ENCODE measurements at places on chromosomes 12 and 14.

GRCh38 chr14:72613231-72613974 is 280.5 kb downstream of the DPF3 start:
- DNase-seq = peak; percentile 5

DNA sequence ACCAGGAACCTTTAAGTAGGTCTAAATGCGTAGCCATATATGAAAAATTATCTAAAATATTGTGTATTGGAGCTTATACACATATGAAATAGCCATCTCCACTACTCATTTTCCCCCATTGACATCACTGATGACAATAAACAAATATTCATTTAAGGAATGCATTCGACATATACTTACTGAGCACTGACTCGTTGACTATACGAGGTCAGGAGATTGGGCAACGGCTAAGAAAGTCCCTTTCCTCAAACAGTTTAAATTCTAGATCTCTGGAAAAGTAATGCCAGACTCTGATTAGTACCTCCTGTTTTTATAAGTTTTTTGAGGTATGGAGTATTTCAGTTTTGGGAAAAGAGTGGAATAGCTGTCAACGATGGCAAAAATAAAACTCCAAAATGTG is 139.4 kb upstream of the DIO2 start:
- DNase-seq = no peak

- DNase-seq = no peak
Observed at GRCh38 chr14:65462411-65462810, 49.9 kb downstream of the FUT8 start.

- no peak for DNase-seq
Observed at GRCh38 chr14:100722367-100722766, 4.3 kb upstream of the DLK1 start.

DNA sequence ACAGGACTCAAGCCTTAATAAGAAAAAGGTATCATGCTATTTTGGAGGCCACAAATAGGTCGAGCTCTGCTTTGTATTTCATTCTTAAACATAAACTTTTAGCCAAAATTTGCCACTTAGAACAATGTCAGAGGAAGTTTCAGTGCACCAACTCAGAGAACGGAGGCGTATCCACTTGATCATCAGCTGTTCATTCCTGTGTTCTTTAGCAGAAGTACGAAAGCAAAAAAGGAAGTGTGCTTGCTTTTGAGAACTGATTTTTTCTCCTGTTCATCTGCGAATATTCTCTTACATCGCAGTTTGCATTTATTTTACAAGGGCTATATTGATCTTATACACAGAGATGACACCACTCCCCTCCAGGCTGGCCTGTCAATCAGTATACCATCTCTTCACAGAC is 188.6 kb upstream of the SOX5 start:
- DNase-seq = no peak

All from hematopoietic multipotent progenitor cell treated with erythropoietin and hydrocortisone succinate and interleukin-3 and kit ligand, for 8 days (in vitro differentiated cells).